ENCODE measurements at places on chromosomes 5 and 9. TPM values are rescaled to one million over a fixed set of nuclear protein-coding genes. Genes with fewer than 3 reads are reported as not detected.

The NRG2 gene
- total RNA-seq: 3.9 TPM

The PFN3 gene
- total RNA-seq: not detected

The CDH6 gene
- total RNA-seq: not detected

The CD72 gene
- not detected for total RNA-seq

The SPAAR gene
- 0.46 TPM for total RNA-seq

The LRRC19 gene
- total RNA-seq: not detected

The WDR31 gene
- 1.5 TPM for total RNA-seq

The CDH12 gene
- total RNA-seq: not detected

The SHC3 gene
- total RNA-seq: 2.4 TPM

The PDLIM4 gene
- total RNA-seq: not detected

The SPINK5 gene
- not detected for total RNA-seq

The SPINK6 gene
- 0.52 TPM for total RNA-seq

- DNase-seq: no peak
These were observed 1.6 kb downstream of the URM1 start for GRCh38 chr9:128372784-128373183.

DNA sequence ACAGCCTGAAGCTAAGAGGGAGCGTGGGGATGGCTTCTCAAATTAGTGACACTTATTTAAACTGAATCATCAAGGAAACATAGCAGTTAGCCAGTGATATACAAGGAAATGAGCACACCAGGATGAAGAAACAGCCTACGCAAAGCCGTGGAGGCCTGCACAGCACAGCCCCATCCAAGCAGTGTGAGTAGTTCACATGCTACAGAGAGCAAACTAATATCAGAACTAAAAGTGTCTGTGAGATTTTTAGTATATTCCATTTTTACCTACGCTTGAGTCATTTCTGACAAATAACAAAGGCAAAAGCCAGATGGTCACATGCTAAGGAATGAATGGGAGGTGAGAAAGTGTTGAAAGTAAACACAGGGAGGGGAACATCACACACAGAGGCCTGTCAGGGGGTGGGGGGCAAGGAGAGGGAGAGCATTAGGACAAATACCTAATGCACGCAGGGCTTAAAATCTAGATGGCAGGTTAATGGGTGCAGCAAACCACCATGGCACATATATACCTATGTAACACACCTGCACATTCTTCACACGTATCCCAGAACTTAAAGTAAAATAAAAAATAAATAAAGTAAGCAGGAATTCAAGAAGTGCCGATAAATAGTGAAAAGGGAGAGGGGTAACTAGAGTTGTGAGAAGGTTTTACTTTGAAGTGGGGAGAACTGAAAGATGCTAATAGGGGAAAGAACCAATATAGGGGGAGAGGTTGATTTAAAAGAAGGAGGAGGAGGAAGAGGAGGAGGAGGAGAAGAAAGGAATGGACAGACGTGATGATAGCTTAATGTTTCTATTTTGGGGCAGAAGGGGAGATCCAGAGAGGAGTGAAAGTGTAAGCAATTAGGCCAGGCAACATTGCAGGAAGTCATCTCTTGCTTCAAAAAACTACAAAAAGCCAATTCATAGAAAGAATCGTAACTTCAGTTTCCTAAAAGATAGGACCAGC, 100.9 kb upstream of the PTGER4 start:
- peak; percentile 56 for DNase-seq

- no peak for DNase-seq
These were observed 64.2 kb downstream of the MYO10 start for GRCh38 chr5:16871746-16872339.

GRCh38 chr5:74903165-74903787, 37.1 kb upstream of the FAM169A start:
- no peak for DNase-seq

DNA sequence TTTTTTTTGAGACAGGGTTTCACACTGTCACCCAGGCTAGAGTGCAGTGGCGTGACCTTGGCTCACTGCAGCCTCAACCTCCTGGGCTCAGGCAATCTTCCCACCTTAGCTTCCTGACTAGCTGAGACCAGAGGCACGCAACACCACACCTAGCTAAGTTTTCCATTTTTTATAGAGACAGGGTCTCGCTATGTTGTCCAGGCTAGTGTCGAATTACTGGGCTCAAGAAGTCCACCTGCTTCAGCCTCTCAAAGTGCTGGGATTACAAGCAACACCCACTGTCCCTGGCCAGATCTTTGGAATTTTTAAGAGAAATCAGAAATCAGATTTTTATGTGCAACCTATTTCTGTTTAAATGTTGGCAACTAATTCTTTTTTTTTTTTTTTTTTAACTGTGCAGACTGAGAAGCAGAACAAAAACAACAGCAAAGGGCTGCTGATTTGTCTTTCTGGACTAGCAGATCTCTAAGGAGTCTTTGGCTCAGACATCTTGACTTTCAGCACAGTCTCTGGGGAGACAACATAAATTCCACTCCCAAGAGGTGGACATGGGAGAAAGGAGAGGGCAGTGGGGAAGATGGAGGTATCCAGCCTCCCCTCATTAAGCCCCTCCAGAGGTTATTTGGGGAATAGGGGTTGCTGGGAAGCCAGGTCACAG, 54.4 kb upstream of the FABP6 start:
- DNase-seq: no peak

GRCh38 chr5:66015196-66015960, 89.0 kb downstream of the ERBIN start:
- DNase-seq: no peak

DNA sequence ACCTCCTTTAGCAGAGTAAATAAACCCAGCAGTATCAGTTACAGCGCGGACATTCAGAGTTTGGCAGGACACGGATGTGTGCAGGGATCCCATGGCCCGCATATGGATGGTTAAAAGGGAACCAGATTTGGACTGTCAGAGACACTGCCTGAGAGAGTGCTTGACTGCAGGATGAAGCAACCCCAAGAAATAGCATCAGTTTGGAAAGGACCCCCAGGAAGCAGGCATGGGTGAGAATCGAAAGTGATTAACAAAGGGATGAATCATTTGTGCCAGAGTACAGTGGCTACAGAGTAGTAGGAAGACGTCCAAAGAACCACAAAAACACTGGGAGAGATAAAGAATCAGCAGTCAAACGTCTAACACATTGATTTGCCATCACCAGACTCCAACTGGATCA, 5.5 kb downstream of the C7 start:
- no peak for DNase-seq

- no peak for DNase-seq
These were observed 929.9 kb downstream of the TLE4 start for GRCh38 chr9:80501635-80502034.

DNA sequence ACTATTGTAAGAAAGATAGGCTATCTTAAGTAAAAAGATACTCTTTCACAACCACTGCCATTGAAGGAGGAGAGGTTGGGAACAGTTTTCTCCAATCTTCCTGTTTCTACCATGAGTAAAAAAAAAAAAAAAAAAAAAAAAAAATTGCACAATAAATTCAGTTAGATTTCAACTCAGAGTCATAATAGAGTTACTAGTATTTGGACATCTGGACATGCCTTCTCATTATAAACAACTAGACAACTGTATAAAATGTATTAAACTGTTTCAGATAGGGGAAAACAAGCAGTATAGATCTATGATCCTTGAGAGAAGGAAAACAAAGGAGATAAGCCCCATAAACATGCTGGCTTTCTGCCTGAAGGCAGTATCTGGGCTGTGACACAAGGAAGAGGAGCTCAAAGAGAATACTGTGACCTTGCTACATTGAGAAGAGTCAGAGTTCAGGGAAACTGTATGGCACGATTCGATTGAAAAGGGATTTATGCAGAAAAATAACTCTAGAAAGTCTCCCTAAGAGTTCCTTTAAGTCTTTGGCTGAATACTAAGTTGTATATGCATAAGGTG, 249.2 kb upstream of the POU5F2 start:
- DNase-seq: no peak

DNA sequence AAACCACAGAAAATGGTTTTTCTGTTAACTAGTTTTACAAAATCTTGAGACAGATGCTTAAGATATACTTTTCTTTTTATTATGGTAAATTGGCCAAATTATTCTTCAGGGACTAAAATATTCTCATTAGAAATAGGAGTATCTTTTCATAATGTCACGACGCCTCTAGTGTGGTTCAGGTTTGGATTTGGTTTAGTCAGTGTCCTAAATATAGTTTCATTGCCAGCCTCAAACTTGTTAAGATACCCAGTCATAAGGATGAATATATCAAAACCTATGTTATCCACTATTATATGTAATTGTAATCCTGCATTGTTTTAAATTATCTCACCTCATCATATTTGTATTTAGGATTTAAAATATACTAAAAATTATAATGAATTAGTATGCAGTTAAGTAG, 13.7 kb downstream of the NDUFAF2 start:
- DNase-seq: no peak

DNA sequence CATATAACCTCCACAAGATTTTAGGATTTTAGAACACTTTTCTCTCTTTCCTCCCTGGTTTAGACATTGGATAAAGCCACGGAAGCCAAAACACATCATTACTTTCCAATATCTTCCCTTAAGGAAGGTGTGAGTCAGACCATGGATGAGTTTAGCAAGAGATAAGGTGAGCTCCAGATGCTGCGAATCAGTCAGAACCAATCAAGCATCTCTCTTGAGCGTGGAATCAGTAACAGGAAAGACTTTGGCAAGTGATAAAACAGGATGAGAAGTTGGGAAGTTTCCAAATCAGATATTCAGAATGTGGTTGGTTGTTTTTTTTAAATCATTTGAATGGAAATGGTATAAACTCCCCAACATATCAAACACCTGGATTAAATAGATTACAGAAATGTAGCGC, 397.8 kb downstream of the EFNA5 start:
- DNase-seq: no peak

GRCh38 chr5:33905381-33905780, 13.6 kb upstream of the ADAMTS12 start:
- DNase-seq: no peak

DNA sequence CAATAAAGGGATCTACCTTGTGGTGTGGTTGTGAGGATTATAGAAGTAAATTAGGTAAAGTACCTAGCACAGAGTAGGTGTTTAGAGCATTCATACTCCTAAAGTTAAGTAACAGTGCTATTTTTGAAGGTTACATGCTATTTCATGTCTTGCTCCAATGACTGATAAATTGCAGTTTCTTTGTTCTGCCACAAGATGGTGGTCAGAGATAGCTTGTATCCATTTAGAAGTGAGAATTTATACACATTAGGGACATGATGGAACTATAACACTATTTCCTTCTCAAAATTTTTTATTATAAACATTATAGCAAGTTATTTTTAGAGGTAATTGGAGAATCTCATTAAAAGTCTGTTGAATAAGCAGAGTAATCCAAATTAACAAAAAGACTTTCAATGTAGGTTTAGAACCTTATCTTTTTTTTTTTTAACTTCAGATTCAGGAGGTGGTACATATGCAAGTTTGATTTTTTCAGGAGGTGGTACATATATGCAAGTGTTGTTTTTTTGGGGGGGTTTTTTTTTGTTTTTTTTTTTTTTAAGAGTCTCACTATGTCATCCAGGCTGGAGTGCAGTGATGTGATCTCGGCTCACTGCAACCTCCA, 17.1 kb downstream of the MTREX start:
- DNase-seq: peak; percentile 69

- no peak for DNase-seq
These were observed 12.1 kb downstream of the TGFBI start for GRCh38 chr5:136040746-136041415.

GRCh38 chr9:73200694-73201452, 49.2 kb downstream of the ANXA1 start:
- peak; percentile 52 for DNase-seq

- no peak for DNase-seq
These were observed 128.8 kb downstream of the EGFLAM start for GRCh38 chr5:38387161-38387560.

DNA sequence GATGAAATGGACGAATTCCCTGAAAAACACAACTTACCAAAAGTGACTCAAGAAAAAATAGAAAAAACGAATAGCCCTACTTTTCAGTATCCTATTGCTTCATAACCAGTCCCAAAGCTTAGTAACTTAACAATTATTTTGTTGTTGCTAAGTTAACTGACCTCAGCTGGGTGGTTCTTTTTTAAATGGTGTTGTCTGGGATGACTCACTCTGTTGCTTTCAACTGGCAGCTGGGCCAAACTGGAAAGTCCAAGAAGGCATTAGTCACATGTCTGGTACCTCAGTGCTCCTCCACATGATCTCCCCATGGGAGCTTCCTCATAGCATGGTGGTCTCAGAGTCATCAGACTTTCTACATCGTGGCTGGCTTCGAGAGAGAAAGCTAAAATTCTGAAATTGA, 47.8 kb upstream of the ADAMTS2 start:
- no peak for DNase-seq

- DNase-seq: no peak
These were observed 13.7 kb upstream of the KIF4B start for GRCh38 chr5:154999865-155000264.

- DNase-seq: no peak
These were observed 7.6 kb downstream of the SLC36A3 start for GRCh38 chr5:151295791-151296477.

DNA sequence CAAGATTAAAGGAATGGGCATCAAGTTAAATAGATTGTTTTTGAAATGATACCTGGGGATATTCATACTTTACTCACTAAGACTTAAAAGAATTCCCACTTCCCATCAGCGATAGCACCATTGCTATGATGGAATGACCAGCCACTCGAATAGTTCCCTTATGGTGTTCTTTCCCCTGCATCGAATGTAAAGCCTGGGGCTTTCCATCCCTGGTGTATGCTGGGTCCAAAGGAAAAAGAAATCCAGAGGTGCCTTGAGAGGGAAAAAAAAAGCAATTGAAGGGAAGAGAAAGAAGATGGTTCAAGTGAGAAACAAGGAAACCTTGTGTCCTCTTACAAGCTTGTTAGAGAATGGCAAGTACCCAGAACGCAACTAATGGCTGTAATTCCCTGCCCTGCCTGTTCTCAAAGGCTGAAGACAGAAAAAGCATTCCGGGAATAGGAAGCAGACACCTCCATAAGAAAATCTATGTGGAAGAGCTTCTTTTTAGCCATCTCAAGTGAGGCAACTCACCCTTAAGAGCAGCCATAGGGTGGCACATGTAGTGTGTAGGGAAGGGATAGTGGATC, 351.1 kb upstream of the DAB2 start:
- DNase-seq: no peak

DNA sequence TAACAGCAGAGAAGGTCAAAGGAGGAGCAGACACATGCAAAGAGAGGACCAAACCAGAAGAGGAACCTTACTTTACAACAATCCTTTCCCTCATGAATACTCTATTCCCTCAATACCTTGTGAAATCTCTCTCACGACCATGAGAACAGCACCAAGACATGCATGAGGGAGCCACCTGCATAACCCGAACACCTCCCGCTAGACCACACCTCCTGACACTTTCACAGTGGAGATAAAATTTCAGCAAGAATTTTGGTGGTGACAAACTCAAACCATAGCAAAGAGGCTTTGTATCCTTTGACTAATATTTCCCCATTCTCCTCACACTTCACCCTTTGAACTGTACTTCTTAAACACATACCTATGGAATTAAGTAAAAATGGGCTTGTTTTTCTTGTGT, 101.7 kb downstream of the RORB start:
- no peak for DNase-seq
